ENCODE measurements at places on chromosomes 2 and 18. TPM values are rescaled to one million over a fixed set of nuclear protein-coding genes. Genes with fewer than 3 reads are reported as not detected.

DNA sequence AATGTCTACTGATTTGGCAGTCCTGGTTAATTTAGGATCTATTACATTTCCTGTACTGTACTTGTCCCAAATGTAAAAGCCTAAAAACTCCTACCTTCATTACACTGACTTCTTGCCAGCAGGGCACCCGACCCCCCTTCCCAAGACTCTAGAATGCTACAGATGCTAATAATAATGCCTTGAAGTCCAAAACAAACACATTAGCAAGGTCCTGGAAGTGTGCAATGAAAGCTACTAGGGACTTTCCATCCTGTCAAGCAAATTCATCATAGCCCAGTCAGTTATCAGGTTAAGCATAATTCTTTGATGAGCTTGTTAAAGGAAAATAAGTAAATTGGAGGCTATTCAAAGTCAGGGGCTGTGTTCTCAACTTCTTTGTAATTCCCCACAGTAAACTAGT, 115.3 kb upstream of the RBBP8 start:
- DNase-seq, result no peak

GRCh38 chr2:138390316-138390945, 111.1 kb upstream of the SPOPL start:
- no peak for DNase-seq

- no peak for DNase-seq
These were observed 105.0 kb downstream of the B3GNT2 start for GRCh38 chr2:62300925-62301324.

DNA sequence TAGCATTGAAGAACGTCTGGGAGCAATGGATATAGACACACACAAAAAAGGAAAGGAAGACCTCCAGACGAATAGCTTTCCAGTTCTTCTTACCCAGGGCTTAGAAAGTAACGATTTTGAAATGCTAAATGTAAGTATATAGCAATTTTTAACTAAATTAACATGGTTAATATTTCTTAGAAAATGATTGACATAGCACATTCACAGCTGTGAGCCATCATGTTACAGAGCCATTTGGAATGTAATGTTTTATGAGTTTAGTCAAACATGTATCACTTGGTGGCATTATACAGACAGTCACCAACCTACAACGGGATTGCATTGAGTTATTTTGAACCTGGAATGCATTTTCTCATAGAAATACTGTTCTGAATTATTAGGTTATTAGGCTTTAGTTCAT, 35.1 kb downstream of the WDR43 start:
- DNase-seq, result no peak

The LHCGR gene
- not detected for total RNA-seq
